ENCODE measurements at places on chromosomes 11 and 22.

DNA sequence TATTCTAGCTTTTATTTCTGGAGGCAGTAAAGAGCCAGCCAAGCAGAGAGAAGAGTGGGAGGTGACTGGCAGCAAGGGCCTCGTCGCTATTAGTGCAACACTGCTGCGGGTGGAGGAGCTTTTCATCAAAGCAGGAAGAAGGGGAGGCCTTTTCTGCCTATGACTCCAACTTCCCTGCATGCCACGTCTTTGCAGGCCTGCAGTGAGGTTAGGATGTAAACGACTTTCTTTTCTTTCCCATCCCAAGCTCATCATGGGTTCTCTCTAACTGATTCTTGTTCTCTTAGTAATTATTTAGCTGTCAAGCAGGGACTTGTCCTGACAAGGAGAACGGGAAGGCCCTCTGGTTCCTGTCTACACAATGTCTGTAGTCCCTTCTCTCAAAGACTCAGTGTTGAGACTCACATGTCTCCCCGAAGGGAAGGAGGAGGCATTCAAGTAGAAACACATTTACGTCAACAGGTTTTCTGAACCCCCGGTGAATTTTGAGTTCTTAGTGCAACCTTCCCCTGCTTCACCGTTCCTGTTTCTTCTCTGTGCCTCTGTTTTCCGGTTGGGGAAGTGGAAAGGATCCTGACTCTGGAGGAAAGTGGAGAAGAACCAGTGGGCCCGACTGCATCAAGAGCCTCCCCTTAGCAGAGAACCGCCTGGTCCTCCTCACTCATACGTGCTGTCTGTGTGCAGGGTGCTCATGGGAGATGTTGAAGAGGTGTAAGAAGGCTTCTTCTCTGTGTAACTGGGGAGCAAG is 56.9 kb downstream of the PACS1 start:
- DNase-seq = no peak

DNA sequence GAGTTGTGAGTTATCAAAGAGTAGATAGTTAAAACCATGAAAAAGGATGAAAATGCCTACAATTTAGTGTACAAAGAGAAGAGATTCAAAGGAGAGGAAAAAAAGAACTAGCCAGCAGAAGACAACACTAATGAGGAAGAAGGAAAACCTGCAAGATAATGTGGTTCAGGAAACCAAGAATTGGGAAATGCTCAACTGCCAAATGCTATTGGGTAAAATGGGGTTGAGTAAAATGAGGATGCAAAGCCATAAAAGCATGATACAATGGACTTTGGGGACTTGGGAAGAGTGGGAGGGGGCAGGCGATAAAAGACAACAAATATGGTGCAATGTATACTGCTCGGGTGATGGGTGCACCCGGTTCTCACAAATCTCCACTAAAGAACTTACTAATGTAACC is 7.6 kb upstream of the OR52K2 start:
- no peak for DNase-seq

DNA sequence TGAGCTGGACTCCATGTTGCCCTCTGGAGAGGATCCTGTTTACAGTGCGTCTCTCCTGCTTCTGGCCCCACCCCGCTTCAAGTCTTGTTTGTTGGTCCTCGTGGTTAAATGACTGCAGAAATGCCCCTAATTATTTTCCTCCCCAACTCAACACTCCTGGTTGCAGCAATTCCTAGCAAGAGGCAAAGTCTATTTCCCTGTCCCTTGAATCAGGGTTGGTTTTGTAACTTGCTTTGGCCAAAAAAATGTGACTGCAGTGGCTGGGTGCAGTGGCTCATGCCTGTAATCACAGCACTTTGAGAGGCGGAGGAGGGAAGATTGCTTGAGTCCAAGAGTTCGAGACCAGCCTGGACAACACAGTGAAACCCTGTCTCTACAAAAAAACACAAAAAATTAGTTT is 41.0 kb upstream of the FGF3 start:
- DNase-seq = no peak

DNA sequence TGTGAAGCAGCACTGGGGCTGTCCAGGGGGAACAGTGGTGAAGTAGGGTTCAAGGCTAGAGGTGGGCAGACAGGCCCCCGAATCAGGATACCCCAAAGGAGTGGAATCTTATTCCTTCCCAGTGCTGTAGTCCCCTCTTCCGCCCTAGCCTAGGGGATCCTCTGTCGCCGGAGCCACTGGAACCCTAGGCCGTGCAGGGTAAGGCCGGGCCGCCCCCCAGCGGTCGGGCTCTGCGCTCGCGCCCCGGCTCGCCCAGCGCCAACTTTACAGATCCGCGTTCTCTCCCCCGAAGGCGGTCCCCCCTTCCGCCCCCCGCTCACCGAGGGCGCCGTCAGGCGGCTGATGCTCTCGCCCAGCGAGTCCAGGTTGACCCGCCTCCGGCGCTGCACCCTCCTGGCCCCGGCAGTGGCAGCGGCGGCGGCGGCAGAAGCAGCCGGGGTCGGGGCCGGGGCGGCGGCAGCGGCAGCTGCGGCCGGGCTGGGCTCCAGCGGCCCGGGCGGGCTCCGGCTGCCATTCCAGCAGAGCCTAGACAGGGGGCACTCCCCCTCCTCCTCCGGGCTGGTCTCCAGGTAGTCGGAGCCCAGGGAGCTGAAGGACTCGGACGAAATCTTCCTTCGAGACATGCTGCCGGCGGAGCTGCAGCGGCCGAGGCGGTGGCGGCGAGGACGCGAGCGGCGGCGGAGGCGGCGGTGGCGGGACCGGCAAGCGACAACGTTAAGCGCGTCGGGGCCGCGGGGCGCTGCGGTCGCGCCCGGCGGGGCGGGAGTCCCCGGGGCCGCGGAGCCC is 650 bp downstream of the GUCY1A2 start:
- DNase-seq = peak; percentile 45

DNA sequence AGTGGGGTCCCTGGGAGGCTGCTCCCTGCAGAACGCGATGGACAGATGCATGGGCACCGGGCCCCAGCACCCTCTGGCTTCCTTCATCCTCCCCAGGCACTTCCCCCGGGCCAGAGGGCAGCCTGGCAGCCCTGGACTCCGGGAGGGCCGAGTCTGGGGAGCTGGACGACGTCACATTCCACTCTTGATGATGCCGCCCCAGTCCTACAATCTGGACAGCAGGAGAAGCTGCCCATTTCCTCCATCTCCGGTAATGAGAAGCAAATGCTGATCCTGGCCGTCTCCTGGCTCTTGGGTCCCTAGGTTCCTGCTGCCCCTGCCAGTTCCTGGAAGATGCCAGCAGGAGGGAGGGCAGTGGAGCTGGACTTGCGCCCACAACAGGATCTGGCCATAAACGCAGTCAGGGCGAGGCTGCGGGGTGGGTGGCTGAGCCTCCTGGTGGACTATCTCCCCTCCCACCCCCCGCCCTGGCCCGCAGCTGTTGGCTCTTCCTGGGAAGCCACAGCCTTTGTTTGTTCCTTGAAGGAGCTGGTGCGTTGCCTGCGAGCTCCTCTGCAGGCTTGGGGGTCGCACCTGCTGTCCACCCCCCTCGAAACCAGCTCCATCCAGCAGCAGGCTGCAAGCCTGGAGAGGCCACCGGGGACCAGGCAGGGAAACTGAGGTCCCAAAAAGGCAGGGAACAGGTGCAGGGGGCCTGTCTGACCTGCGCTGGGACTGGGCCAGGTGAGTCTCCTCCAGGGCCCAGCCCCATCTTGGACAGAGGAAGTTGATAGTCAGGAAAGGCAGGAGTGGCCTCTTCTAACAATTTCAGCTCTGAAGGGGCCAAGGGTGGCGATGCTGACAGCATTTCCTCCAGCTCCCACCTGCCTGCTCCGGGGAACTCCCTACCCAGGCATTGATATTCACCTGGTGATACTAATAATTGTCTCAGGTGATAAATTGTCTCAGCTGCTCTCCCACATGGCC is 17.9 kb upstream of the MUC6 start:
- no peak for DNase-seq

DNA sequence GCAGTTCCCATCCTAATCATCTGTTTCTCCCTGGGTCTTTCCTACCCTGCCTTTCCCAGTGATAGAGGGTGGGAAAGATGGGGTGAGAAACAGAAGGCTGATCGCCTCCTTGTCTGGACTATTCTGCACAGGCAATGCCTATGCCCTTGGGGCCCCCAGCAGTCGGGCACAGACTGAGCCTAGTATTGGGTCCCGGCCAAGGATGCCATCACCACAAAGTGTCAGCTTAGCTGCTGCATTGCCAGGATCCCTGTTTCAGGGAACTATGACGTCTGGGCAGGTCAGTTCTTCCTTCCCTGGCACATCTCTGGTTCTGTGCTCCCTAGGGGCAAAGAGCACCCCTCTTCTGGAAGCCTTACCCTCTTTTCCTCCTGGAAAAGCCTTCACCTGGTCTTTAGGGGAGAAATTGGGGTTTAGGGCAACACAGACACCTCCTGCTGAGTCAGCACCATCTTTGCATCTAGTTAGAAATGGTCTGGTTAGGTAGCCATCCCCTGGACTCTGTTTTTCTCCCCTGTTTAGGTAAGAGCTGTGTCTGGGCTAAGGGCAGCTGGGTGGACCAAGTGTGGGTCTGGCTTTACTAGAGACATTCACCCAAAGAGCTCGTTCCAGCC is 2.1 kb downstream of the ADAMTS8 start:
- DNase-seq = no peak

- no peak for DNase-seq
Measured at GRCh38 chr11:17394743-17395390, 6.4 kb upstream of the KCNJ11 start.

- DNase-seq = no peak
Measured at GRCh38 chr11:9905960-9906791, 242.3 kb downstream of the SWAP70 start.

DNA sequence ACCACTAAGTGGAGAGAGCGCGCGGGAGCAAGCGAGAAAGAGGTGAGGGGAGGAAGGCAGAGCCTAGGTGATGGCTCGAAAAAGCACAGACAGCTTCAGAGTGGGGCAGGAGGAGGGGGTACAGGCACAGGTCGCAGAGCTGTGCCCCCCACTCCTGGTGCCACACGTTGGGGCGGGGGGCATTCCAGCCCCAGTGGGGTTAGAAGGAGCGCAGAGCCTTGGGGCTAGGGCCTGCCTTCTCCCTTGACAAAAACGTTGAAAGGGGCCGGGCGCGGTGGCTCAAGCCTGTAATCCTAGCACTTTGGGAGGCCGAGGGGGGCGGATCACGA is 41.6 kb upstream of the ISX start:
- no peak for DNase-seq

DNA sequence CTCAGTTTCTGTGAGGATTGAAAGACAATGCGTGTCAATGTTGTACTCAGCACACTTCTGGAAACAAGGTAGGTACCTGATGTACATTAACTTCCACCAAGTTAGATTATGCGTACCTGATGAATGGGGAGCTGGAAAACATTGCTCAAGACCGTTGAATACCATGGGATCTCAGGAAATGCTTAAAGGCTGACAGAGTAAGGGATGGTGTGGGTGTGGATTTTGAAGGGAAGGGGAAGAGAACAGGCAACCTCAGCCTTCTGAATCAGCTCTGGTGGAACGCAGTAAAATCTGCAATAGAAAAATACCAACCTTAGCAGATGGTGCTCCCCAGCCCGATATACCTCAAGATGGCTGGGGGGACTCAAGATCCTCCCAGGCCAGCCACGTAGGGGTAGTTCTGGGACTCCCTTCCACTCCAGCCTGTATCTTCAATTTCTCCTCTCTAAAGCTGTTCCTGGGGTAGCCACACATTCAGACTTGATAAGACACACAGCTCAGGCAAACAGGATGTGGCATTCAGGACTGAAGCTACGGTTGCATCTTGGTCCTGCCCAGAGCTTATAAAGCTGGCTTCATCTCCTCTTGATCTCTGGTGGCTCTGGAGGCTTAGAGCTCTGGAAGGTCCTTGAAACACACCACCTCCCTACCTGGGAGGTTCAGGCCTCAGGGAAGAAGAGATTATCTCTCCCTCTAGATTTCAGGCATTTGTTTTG is 111.8 kb downstream of the CTNND1 start:
- DNase-seq = no peak

GRCh38 chr11:74937696-74938475 is 11.0 kb downstream of the XRRA1 start:
- DNase-seq = no peak

DNA sequence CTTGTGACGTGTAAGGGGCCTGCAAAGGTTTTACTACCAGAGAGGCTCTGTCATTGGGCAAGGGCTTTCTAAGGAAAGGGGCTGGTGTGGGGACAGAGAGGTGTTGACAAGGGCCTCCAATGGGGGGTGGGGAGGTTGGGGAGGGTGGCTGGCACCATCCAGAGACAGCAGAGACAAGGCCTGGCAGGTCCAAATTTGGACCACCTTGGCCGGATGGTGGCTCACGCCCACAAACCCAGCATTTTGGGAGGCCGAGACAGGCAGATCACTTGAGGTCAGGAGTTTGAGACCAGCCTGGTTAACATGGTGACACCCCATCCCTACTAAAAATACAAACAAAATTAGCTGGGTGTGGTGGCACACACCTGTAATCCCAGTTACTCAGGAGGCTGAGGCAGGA is 2.2 kb upstream of the CHRM4 start:
- no peak for DNase-seq

DNA sequence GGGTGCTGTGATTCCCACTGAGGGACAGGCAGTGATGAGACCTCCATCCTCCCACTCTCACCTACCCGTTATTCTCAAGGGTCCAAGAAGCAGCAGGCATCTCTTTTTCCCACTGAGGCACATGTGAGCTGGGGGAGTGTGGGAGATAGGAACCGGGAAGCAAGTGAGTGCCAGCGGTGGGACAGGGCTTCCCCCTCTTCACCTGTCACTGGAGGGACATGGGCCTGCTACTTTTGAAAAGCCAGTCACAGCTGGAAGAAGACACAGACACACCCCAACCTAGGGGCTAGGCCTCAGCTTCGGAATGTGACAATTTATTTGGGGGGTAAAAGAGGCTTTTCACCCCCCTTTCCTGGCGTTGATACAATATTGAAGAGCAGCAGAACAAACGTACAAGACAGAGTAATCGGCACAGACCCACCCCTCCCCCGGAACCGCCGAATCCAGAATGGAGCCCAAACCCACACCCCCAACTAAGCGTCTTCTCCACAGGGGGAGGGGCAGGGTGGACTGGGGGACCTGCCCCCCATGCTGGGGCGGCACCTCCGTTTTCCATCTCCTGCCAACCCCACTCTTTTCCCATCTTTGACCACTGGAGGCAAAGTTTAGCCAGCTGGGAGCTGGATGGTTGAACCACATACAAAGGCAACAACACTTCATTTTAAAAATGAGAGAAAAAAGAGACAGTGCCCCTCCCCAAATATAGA is 10.7 kb downstream of the CBX6 start:
- DNase-seq = no peak

GRCh38 chr11:122976734-122977469 is 4.7 kb downstream of the BSX start:
- DNase-seq = no peak

DNA sequence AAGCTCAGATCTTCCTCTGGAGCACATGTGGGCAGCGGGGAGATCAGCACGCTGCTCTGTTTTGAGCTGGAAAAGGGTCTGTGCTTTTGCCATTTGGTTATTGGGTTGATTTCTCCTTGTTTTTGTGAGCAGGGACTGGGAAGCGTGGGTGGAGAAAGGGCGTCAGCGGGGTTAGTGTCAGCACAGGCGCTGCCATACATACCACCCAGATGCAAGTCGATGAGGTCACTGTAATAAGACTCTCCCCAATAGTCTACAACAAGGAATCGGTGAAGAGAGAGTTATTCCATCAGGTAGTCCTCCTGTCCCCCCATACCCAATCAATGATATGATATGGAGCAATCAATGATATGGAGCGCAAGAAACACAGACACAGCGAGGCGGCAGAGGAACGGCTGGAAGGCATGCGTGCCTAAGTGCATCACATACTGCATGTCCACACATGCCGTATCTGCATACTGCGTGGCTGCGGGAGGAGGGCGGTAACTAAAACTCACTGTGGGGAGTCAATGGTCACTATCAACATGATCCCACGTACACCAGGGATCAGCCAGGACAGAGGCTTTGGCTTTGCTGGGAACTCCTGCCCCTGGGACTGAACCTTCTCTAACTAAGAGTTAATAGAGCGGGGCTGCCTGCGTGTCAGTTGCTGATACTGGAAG is 29.5 kb upstream of the BID start:
- DNase-seq = no peak

GRCh38 chr11:134289789-134290188 is 13.6 kb downstream of the GLB1L3 start:
- no peak for DNase-seq

Data from GM19239 (cell line).